ENCODE measurements at places on chromosomes 2 and 18. TPM values are rescaled to one million over a fixed set of nuclear protein-coding genes. Genes with fewer than 3 reads are reported as not detected.

DNA sequence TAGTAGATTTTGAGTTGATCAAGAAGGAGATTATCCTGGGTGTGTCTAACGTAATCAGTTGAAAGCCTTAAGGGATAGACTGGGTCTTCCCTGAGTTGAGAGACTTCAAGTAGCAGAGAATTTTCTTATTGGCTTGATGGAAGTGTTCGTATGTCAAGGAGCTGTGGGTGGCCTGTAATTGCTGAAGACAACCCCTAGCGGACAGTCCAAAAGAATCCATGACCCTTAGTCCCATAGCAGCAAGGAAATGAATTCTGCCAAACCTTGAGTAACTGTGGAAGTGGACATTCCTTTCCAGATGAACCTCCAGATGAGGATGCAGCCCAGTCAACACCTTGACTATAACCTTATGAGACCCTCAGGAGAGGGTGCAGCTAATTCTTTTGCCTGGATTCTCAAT is 786.3 kb downstream of the SOCS6 start:
- no peaks in the 10 kb centered on the region for H3K36me3 ChIP-seq
- H3K27me3 ChIP-seq = no peaks in the 10 kb centered on the region
- no peak overlapping the region for H3K4me3 ChIP-seq
- H3K4me1 ChIP-seq = no peaks in the 10 kb centered on the region

GRCh38 chr2:643334-643733 is 33.9 kb downstream of the TMEM18 start:
- H3K27ac ChIP-seq = no peak overlapping the region
- no peak overlapping the region for H3K4me3 ChIP-seq
- no peak for DNase-seq
- H3K4me1 ChIP-seq = no peaks in the 10 kb centered on the region
- H3K27me3 ChIP-seq = peaks cover 19% of the 10 kb centered on the region

GRCh38 chr2:29821591-29821990 is 99.8 kb downstream of the ALK start:
- no peaks in the 10 kb centered on the region for H3K4me1 ChIP-seq
- H3K27me3 ChIP-seq = peaks cover 33% of the 10 kb centered on the region
- no peak overlapping the region for H3K27ac ChIP-seq
- H3K36me3 ChIP-seq = no peaks in the 10 kb centered on the region

GRCh38 chr2:42568401-42569115 is at the start of gene MTA3:
TSS of gene MTA3 (plus strand) at chr2:42568632. CDS start at chr2:42568746, 114 bp downstream.
- H3K27ac ChIP-seq = peak within 1 kb of the TSS; percentile 92
- H3K4me3 ChIP-seq = peak within 1 kb of the TSS; percentile 94
- peak; percentile 58 for DNase-seq
- no peaks in the 10 kb centered on the region for H3K36me3 ChIP-seq
- H3K27me3 ChIP-seq = no peaks in the 10 kb centered on the region

DNA sequence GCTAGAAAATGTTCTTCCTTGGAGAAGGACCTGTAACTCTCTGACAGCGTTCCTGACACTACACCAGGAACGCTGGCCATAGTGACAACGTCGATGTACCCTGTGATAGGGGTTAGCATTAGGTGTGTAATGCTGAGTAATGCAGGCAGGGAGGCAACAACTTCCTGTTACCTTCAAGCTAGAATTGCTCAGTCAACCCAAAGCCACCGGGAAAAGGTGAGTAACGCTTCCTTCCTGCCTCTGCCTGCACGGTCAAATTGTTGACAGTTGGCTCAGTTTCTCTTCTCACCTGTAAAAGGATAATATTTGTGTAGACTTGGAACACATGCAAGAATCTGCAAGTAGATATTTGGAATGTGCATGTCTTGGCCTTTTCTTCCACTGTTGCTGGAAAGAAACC is 12.7 kb downstream of the FAM110C start:
- H3K4me1 ChIP-seq = peaks cover 3% of the 10 kb centered on the region
- no peak overlapping the region for H3K4me3 ChIP-seq

- H3K36me3 ChIP-seq = no peaks in the 10 kb centered on the region
- H3K4me1 ChIP-seq = peaks cover 87% of the 10 kb centered on the region
- peak overlapping the region; percentile 76 for H3K4me3 ChIP-seq
- DNase-seq = peak; percentile 52
- H3K27me3 ChIP-seq = no peaks in the 10 kb centered on the region
- H3K27ac ChIP-seq = peak overlapping the region; percentile 94
Observed at GRCh38 chr2:134232461-134232860, 21.4 kb upstream of the MGAT5 start.

DNA sequence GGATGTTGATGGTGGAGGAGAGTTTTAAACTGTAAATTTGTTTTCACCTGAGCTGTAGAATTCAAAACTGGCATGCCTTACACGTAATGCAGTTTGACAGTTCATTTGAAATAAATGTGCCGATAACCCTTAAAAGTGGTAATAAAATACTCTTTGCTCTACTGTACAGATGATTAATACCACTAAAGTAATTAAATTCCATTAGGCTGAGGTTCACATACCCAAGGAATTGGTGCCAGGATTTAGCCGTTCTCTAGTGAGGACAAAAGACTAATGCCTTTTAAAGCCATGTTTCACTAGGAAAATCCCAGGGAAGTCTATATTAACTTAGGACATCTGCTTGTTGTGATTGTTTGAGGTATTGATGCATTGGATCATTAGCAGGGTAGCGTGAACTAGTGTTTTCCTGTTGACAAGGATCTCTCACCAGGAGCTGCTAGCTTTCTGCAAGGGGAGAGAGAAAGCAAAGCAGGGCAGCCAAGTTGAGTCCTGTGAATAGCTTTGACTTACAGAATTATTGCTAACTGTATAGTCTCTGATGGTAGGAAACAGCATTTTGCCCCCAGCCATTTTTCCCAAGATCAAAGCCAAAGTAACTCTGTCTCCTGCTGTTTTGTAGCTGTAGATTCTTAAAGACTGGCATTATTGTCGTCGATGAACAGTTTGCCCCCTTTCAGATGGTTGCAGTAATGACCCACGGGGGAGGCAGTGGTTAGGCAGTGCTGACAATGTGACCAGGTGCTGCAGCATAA is 280.9 kb upstream of the FANCL start:
- H3K4me1 ChIP-seq = no peaks in the 10 kb centered on the region
- no peaks in the 10 kb centered on the region for H3K27me3 ChIP-seq
- no peak overlapping the region for H3K27ac ChIP-seq
- DNase-seq = no peak

DNA sequence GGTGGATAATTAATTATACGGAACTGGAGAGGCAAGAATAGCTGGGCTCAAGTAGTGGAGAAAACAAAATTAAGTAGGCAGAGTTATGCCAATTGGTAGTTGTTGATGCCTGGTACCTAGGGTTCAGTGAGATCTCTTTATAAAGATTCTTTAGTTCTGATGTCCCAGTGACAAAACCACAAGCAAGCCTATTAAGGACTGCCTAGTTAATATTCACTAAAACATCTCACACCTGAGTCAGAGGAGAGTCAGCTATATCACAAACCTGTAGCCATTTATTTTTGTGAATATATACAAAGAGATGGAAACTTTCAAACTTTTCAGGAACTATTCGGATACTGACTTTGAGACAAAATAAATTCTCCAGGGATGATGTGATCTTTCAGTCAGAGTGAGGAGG is 213.9 kb upstream of the CYP26B1 start:
- H3K4me3 ChIP-seq = no peak overlapping the region
- no peaks in the 10 kb centered on the region for H3K4me1 ChIP-seq
- no peaks in the 10 kb centered on the region for H3K27me3 ChIP-seq
- H3K27ac ChIP-seq = no peak overlapping the region
- no peak for DNase-seq

- H3K36me3 ChIP-seq = no peaks in the 10 kb centered on the region
- no peaks in the 10 kb centered on the region for H3K4me1 ChIP-seq
- H3K27ac ChIP-seq = no peak overlapping the region
Observed at GRCh38 chr18:59416818-59417217, 57.8 kb upstream of the LMAN1 start.

DNA sequence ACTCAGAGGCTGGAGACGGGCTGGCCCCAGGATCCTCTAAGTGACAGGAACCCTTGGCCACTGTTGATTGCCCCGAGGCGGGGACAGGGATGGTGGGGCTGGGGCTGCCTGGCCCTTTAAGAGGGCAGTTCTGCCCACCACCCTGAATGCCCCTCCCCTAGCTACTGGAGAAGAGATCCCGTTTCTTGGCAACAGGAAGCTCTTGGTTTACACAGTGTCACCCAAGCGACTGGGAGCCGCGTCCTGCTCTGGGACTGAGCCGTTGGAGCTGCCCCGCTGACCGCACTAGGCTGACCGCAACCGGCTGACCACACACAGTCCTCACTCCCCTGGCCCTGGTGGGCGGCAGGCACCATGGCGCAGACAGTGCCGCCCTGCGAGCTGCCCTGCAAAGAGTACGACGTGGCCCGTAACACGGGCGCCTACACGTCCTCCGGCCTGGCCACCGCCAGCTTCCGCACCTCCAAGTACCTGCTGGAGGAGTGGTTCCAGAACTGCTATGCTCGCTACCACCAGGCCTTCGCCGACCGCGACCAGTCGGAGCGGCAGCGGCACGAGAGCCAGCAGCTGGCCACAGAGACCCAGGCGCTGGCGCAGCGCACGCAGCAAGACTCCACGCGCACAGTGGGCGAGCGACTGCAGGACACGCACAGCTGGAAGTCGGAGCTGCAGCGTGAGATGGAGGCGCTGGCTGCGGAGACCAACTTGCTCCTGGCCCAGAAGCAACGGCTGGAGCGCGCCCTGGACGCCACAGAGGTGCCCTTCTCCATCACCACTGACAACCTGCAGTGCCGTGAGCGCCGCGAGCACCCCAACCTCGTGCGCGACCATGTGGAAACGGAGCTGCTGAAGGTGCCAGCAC is at the start of gene TEKT4:
TEKT4 (plus strand) TSS at position 205 of the 862 bp plus-strand sequence; CDS start at position 355, 150 bp downstream.
- peaks cover 5% of the 10 kb centered on the region for H3K27me3 ChIP-seq
- H3K4me1 ChIP-seq = no peaks in the 10 kb centered on the region
- DNase-seq = no peak
- H3K36me3 ChIP-seq = no peaks in the 10 kb centered on the region

DNA sequence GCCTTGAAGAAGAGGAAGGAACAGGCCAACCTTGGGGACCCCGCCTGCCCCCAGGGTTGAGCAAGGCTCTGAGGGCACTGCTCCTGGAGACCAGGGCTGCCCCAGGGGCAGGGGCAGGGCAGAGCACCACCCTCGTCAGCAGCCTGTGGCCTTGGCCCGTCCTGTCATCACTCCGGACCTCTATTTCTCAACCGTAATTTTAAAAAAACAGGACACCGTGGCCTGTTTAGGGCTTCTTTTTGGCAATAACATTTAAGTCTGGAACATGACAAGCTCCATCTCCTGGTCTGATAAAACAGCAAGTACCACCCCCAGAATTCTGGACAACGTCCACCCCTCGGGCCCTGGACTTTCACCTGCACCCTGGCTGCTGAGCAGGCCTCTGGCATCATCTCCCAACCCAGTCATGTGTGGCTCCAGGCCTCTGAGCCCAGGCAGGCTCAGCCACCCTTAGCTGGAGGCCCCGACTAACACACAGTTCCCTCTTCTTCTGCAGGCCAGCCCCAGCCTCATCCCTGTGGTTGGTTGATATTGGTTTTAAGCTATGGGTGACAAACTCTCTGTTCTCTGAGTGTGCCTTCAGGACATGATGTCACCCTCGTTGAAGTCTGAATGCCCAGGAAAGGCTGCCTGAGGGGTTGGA is 22.6 kb upstream of the ID2 start:
- peaks cover 96% of the 10 kb centered on the region for H3K27me3 ChIP-seq
- H3K27ac ChIP-seq = no peak overlapping the region
- no peak for DNase-seq
- peaks cover under 1% of the 10 kb centered on the region for H3K4me1 ChIP-seq

- peaks cover 32% of the 10 kb centered on the region for H3K4me1 ChIP-seq
- no peaks in the 10 kb centered on the region for H3K27me3 ChIP-seq
- H3K4me3 ChIP-seq = no peak overlapping the region
- H3K27ac ChIP-seq = no peak overlapping the region
Observed at GRCh38 chr2:32284321-32284720, 6.6 kb downstream of the YIPF4 start.

DNA sequence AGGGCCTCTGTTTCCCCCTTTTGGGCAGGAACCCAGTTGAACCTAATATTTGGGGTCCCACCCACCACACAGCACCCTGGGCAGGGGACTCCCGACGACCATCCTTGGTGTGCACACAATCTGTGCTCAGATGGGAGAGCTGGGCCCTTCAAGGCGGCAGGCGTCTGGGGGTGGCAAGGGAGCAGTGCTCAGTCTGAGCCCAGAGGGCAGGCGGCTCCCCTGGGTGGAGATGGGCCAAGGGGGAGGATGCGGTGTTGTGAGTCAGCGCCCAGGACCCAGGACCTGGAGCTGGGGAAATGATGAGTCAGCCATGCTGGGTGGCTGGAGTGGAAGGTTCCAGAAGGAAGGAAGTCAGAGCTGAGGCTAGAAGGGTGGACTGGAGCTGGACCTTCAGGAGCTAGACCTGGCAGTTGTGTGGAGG is 3.8 kb downstream of the PROM2 start:
- H3K4me1 ChIP-seq = no peaks in the 10 kb centered on the region
- H3K27me3 ChIP-seq = peaks cover 12% of the 10 kb centered on the region
- H3K4me3 ChIP-seq = no peak overlapping the region
- no peak overlapping the region for H3K27ac ChIP-seq
- H3K36me3 ChIP-seq = no peaks in the 10 kb centered on the region

GRCh38 chr2:88048541-88048940 is 7.0 kb downstream of the KRCC1 start:
- H3K4me1 ChIP-seq = peaks cover 13% of the 10 kb centered on the region
- H3K27ac ChIP-seq = peak overlapping the region; percentile 38
- H3K36me3 ChIP-seq = no peaks in the 10 kb centered on the region
- DNase-seq = no peak

DNA sequence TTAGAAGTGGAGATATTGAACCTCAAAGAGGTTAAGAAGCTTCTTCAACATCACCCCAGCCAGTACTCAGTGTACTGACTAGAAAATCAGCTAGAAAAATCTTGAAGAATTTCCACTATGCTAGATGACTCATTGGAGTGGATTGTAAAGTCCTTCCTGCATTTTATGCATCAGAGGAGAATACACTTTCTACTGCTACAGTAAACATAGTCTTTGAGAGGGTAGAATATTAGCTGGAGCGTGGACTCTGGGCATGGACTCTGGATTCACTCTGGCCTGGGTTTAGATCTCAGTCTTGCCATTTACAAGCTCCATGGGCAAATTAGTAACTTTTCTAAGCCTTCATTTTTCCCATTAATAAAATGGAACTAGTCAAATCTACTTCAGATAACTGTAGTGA is 215.9 kb downstream of the IRS1 start:
- peaks cover 15% of the 10 kb centered on the region for H3K27me3 ChIP-seq
- no peak overlapping the region for H3K27ac ChIP-seq
- no peak overlapping the region for H3K4me3 ChIP-seq
- no peaks in the 10 kb centered on the region for H3K36me3 ChIP-seq
- no peak for DNase-seq

GRCh38 chr18:23134780-23135549 is at the start of gene CABLES1:
TSS of gene CABLES1 (plus strand) at chr18:23135485. CDS start at chr18:23135763, 278 bp downstream.
- H3K27ac ChIP-seq = peak within 1 kb of the TSS; percentile 74
- H3K36me3 ChIP-seq = no peaks in the 10 kb centered on the region
- DNase-seq = peak; percentile 33
- H3K4me3 ChIP-seq = peak within 1 kb of the TSS; percentile 72
- peaks cover 26% of the 10 kb centered on the region for H3K4me1 ChIP-seq

- H3K27me3 ChIP-seq = peaks cover 17% of the 10 kb centered on the region
- no peaks in the 10 kb centered on the region for H3K36me3 ChIP-seq
- peak; percentile 56 for DNase-seq
- no peak overlapping the region for H3K27ac ChIP-seq
- H3K4me1 ChIP-seq = peaks cover 6% of the 10 kb centered on the region
- H3K4me3 ChIP-seq = no peak overlapping the region
Observed at GRCh38 chr2:43611987-43612894, 16.4 kb upstream of the THADA start.

The PROM2 gene
- polyA plus RNA-seq = not detected

The PARD3B gene
- polyA plus RNA-seq = not detected

The REG1B gene
- not detected for polyA plus RNA-seq

The CRACDL gene
- polyA plus RNA-seq = not detected

The SCYGR4 gene
- not detected for polyA plus RNA-seq

The RPL31 gene
- polyA plus RNA-seq = 5,001 TPM

The TRIM43 gene
- polyA plus RNA-seq = not detected

The SLC38A11 gene
- polyA plus RNA-seq = 16.3 TPM

The ITGB6 gene
- not detected for polyA plus RNA-seq

All from naive B cell (primary cell).